Upper lobe of right lung (tissue), 1 donor: ENCODE measurements at places on chromosomes 2 and 18. TPM values are rescaled to one million over a fixed set of nuclear protein-coding genes. Genes with fewer than 3 reads are reported as not detected.

- no peak for DNase-seq
Observed at GRCh38 chr2:183125659-183126341, 1.6 kb downstream of the NUP35 start.

DNA sequence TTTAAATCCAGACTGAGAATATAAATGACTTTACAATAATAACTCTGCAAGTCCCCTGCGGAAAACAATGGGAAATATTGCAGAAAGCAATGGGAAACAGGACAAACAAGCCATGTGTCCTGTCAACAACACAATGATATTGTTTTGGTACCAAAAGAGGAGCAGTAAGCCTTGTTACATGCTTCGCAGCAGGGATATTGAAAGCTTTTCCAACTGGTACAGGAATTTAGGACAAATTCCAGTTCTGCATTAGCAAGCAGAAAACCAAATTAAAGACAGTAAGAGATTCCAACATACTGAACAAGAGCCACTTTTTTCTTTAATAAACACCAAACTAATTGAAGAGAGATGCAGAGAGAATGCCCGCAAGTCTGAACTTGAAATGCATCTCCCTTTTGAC lies 30.0 kb downstream of the FRZB start:
- DNase-seq = no peak

DNA sequence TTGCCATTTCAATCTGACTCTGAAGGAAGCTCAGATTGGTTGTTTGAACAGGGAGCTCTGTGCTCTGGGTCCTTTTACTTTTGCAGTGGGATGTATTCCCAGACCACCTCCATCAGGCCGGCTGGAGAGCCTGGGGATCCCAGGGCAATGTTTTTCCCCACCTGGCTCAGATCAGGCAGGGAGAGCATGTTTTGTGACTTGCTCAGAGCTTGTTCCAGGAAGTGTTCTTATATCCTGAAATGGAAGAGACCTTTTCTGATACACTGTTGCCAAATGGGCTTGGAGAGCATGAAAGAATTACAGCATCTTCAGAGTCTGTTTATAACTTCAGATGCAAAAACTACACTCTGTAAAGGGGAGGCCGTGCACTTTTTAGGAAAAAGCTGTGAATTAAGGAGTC lies 56.0 kb downstream of the LIPG start:
- DNase-seq = no peak

GRCh38 chr18:49798001-49798400 lies 15.3 kb downstream of the ACAA2 start:
- DNase-seq = no peak

DNA sequence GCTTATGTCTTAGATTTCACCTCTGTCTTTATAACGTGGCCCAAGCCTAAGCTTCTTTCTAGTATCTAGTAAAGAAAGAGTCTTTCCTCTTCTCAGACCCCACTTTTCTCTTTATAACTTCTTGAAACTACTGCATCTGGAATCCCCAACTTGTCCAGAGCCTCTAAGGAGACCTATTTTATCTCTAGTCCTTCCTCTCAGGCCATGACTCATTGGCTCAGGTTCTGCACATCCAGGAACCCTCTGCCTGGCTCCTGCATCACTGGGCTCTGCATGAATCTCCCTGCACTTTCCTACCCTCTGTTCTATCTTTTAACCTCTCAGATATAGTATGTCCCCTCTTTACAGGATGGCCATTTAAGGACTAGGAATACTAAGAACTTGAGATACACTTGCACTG lies 124.7 kb downstream of the DNAH6 start:
- DNase-seq = no peak

DNA sequence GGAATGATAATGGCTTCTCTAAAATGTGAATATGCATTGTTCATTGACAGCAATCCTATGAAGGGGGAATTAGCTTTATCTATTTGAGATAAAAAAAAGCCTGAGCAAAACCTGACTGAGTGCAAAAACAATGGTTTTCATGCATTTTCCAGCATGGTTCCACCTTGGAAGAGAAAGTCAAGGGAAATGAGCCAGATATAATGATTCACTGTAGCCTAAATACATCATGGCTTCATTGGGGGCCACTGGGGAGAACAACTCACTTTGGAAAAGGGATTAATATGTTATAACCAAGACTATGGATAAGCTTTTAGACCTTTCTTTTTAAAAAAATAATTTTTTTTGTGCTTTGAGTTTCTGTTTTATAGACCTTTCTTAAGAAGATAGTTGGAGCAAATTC lies 679.7 kb downstream of the NYAP2 start:
- no peak for DNase-seq

DNA sequence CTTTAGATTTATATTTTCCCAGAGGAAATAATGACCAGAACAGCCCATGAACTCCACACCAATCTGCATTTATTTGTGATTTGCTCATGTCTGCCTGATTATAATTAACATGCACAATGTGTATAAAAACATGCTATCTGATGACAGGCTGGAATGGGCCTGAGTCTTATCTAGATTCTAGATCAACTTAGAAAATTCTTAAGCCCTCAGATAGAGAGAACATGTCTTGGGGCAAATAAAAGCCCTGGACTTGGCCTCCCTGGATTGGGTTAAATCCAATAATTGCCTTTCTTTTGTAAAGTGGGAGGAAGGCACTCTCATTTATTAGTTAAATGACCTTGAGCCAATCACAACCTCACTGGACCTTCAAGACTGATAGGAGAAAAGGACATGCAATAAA lies 61.8 kb downstream of the EVA1A start:
- no peak for DNase-seq

GRCh38 chr2:166762746-166763145 lies 125.5 kb upstream of the XIRP2 start:
- no peak for DNase-seq

ACOXL gene
- 47.5 TPM for total RNA-seq

ICOS gene
- 2.1 TPM for total RNA-seq

CPSF3 gene
- 23.2 TPM for total RNA-seq
